ENCODE measurements at places on chromosomes 13 and 19.

DNA sequence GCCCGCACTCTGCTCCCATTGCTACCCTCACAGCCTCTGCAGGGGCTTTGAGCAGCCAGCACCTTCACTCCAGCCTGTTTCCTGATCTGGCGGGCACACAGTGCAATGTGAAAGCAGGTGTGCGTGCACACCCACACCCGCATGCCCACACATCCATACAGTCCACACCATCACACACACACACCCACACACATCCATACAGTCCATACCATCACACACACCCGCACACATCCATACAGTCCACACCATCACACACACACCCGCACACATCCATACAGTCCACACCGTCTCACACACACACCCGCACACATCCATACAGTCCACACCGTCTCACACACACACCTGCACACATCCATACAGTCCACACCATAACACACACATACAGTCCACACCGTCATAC is 28.0 kb downstream of the PIAS4 start:
- no peak for DNase-seq

DNA sequence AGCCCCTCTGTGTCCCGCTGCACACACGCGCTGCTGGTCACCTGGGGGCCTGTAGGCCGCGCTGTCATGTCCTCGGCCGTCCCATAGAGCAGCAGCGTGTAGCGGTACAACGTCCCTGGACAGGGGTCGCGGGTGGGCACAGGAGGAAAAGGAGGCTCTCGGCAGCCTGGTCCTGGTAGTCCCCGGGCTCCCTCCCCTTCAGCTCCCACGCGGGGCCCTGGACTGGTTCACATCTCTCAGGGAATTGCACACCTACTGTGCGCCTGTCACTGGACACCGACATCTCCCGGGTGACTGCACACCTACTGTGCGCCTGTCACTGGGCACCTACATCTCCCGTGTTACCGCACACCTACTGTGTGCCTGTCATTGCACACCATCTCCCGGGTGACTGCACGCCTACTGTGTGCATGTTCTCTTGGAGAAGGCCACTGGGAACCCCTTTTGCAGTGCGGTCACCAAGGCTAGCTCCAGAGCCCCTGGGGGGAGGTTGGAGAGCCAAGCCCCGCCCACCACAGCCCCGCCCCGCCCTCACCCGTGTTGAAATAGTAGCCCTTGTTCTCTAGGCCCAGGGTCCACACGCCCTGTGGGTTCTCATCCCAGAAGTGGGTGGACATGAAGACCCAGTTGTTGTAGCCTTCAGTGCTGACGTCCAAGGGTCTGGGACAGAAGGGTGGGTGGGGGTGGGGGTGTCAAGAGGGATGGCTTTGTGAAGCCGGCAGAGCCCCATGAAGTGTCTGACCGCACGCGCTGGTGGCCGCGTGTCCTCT is 3.5 kb upstream of the C19orf25 start:
- no peak for DNase-seq

- DNase-seq: no peak
These were observed 17.5 kb downstream of the ELAVL3 start for GRCh38 chr19:11463391-11463790.

- no peak for DNase-seq
These were observed 57.5 kb downstream of the STARD13 start for GRCh38 chr13:33227927-33228647.

DNA sequence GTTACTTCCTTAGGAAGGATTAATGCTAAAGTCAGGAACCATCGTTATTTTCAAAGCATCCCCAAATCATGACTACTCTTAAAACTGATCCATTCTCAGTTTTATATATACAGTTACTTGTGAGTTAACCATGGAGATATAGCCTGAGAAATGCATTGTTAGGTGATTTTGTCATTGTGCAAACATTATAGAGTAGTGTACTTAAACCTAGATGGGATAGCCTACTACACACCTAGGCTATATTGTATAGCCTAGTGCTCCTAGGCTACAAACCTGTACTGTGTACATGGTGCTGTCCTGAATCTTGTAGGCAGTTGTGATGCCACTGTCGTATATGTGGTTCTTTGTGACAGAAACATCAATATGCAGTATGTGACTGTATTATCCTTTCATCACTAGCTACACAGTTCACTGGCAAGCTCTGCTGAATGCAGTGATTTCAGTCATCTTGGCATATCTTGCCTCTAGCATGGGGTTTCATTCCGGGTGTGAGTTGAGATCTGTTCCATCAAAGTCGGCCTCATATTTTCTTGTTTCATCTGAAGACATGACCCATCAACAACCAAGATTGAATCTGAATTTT is 45.3 kb downstream of the CDK8 start:
- DNase-seq: no peak
